ENCODE measurements at places on chromosomes 3 and 15. TPM values are rescaled to one million over a fixed set of nuclear protein-coding genes. Genes with fewer than 3 reads are reported as not detected.

- DNase-seq = no peak
Measured at GRCh38 chr3:31614162-31614921, 81.6 kb downstream of the STT3B start.

DNA sequence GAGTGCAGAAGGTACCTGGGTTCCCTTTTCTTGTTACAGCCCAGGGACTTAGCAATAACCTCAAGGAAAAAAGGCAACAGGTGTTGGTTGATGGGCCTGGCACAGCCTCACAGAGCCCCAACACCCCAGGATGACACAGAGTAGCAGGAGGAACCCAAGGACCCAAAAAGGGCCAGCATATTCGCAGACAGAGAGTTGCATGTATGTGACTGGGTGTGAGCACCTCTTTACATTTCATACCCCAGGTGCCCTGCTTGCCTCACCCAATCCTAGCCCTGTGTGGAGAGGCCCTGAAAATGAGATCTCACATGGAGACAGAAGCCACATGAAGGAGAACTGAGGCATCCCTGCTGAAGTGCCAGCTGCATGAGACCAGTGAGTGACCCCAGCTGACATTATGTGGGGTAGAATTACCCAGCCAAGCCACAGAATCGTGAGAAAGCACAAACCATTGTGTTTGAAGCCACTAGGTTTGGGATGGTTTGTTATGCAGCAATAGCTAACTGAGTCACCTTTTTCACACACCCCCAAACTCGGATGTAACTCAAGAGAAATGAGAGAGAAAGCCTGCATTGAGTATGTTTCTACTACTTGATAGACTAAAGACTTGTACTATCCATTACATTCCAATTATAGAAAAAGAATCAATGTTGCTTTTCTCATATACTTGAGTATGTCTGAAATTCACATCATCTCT, 26.2 kb upstream of the HHATL start:
- DNase-seq = no peak

GRCh38 chr15:25251700-25252390, 187.0 kb downstream of the UBE3A start:
- DNase-seq = no peak

GRCh38 chr3:183178833-183179549, 16.5 kb upstream of the LAMP3 start:
- DNase-seq = no peak

DNA sequence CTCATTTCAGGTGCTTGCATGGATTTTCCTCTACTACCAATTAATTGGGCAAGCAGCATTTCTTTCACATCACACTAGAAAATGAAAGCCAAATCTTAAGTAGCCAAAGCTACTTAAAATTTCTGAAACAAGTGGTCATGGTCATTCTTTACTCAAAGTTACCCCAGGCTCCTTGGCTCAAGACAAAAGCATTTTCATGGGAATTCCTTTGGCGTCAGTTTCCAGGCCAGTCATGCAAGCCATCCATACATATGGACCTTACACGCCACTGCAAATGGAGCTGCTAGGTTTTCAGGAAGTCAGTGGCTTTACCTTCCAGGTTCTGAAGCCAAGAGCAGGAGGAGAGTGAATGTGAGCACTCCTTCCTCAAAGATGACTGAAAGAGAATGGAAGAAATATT, 83.7 kb upstream of the IL12A start:
- DNase-seq = no peak

DNA sequence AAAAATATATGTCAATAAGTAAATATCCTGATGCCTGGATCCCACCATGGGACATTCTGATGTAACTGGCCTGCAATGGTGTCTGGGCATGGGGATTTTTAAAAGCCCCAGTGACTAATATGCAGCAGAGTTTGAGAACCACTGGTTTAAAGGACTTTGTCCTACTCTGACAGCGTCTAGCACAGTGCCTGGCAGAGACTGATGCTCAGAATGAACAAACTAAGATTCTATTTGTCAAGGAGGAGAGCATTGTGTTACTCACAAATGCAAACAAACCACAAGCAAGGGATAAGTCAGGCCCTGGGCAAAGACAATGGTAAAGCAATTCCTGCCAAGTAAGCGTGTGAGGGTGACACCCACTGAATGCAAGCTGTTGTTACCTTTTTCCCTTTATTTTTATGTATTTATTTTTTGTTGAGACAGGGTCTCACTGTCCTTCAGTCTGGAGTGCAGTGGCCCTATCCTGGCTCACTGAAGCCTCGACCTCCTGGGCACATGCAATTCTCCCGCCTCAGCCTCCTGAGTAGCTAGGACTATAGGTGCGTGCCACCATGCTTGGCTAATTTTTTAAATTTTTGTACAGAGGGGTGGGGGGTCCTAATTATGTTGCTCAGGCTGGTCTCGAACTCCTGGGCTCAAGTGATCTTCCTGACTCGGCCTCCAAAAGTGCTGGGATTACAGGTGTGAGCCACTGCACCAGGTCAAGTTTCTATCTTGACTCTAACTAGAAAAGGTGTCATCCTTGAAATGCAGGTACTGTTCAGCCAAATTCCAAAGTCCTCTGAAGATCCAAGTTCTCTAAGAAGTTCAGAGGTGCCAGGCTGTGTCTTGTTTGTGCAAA, 909 bp upstream of the GPD1L start:
- DNase-seq = no peak

DNA sequence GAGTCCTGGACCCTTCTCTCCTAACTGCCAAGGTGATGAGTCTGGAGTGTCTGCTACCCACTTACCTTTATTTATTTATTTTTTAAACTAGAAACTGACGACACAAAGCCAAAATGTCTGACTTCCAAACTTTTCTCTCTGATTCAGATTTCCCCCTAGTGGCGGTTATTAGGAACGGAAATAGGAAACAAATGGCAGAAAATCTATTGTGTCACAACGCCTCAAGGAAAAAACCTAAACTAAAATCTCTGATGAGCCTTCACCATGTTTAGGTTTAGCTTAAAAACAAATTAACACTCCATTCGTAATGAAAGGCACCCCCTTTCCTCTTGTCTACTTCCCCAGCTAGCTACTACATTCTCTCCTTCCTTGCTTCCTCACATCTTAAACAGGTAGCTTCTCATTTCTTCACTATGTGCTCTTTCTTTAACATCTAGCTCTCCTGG, 94.0 kb upstream of the MEX3B start:
- DNase-seq = no peak

DNA sequence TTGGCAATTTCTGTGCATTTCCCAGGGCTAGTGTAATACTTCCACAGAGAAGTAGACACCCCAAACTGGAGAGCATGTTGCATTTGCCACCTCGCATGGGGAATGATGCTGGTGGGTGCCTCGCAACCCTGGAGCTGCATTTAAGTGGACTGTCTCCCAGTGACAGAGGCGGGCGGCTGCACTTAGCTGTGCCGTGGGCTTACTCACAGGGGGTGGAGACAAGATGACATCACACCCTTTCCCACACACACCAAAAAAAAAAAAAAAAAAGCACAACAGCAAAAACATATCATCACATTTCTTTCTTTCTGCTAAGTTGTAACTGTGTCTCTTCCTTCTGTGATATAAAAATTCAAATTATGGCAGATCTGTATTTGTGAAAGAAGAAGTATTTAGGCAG, at the start of gene ABI3BP:
TSS of gene ABI3BP (minus strand) at position 113 of the 400 bp plus-strand sequence. CDS start at position 76, 37 bp downstream.
- peak; percentile 65 for DNase-seq

DNA sequence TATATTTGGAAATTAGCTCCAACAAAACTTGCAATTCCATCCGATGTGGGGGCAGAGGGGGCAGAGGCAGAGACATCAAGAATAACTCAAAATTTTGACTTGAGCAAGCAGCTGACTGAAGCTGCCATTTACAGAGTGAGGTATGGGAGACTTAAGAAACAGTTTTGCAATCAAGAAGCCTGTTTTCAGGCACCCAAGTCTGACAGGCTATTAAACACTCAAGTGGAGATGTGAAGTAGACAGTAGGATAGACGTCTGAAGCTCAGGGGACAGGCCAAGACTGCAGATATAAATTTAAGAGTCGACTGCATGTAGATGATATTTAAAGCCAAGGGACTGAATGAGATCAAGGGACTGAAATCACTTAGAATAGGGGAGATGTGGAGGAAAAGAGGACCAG, 9.9 kb upstream of the SH3BP5 start:
- no peak for DNase-seq

DNA sequence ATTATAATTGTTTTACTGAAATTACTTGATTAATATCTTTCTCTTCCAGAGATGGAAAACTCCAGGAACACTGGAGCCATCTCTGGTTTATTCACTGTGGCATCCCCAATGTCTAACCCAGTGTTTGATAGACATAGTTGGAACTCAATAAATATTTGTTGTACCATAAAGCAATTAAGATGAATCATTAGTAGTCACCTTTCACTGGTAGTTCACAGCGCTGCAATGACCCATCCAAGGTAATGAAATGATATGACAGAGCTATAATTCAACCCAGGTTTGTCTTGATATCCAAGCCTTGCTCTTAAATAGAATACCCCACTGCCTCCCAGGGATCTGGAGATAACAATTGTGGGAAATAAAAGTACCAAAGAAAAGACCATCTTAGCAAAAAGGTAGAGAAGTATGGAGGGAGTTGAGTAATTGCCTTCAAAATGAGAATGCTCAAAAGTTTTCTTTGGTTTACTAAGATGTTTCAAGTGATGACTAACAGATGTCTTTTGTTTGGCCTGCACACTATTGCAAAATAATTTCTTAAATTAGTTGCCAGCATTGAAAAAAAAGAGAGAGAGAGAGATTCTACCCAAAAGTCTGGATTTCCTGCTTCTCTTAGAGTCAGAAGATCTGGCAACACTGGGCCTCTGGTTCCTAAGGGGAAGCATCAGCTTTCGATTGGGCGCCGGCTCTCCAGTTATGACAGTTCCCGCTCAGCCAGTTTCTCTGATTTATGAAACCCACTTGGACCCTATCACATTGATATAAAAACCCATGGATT, 348.5 kb downstream of the ERC2 start:
- no peak for DNase-seq

- no peak for DNase-seq
Measured at GRCh38 chr3:126450219-126450618, 25.5 kb downstream of the ZXDC start.

GRCh38 chr3:69649120-69650065, 89.9 kb upstream of the MITF start:
- DNase-seq = no peak

- no peak for DNase-seq
Measured at GRCh38 chr3:32817558-32818228, at the start of gene TRIM71. TSS of gene TRIM71 (plus strand) at chr3:32817997. CDS start at chr3:32818081, 84 bp downstream.

- no peak for DNase-seq
Measured at GRCh38 chr3:2390926-2391532, 292.4 kb downstream of the CNTN4 start.

GRCh38 chr3:146496726-146497125, 27.4 kb upstream of the PLSCR2 start:
- DNase-seq = no peak

DNA sequence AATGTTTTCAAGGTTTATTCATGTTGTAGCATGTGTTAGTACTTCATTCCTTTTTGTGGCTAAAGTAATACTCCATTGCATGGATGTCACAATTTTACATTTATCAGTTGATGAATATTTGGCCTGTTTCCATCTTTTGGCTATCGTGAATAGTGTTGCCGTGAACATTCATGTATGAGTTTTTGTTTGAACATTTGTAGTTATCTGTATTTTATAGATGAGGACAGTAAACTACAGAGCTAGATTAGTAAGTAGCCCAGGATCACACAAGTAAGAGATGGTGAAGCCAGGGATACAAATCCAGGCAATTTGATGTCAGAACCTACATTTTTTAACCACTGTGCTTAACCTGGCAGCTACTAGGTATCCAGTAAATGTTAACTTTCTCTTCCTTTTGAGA, 63.2 kb downstream of the ASTE1 start:
- no peak for DNase-seq

GRCh38 chr15:67931861-67932260, 92.0 kb upstream of the RNU6-1 start:
- no peak for DNase-seq

- DNase-seq = no peak
Measured at GRCh38 chr3:154324919-154325318, 632 bp upstream of the DHX36 start.

- no peak for DNase-seq
Measured at GRCh38 chr3:17678116-17678741, 64.2 kb downstream of the TBC1D5 start.

DNA sequence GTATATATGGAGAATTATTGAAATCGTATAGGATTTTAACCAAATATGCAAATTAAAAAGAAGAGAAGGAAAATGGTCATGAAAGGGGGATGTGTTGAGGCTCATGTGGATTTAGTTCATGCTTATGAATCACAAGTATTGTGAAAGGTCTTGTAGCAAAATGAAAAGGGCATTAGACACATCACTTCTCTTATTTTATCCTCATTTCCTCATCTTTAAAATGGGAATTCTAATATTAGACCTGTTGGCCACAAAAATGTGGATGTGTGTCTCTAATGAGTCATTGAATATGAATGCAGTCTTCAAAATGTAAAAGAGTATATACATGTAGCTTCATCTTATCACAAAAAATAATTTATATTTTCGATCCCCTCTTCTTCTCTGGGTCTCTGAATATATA, 14.9 kb upstream of the ALCAM start:
- DNase-seq = no peak

GPR156 gene
- 0.35 TPM for total RNA-seq

AADACL2 gene
- total RNA-seq = not detected

DUOXA2 gene
- not detected for total RNA-seq
